ENCODE measurements at places on chromosomes 13 and 19.

- DNase-seq = no peak
Measured at GRCh38 chr13:110316196-110316595, 9.1 kb downstream of the COL4A2 start.

DNA sequence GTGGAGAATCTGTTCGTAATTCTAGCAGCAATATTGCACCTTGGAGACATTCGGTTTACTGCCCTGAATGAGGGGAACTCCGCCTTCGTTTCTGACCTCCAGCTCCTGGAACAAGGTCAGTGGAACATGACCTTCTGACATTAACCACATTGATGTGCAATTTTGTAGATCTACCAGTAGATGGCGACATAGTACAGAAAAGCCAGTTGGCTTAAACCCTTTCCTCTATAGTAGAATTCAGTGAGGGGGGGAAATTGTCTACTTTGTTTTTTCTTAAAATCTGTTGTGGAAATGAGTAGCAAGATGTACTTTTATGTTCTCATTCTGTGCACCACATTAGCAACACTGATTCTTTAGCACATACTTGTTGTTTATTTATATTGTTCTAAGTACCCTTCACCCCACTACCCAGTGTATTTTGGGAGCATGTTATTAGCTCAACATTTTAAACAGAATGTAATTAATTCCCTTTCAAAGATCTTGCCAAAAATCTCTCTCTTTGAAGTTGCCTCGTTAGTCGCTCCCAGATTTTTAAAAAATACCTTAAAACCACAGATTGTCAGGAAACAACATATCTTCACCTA, 332.2 kb downstream of the MYO16 start:
- DNase-seq = peak; percentile 77

DNA sequence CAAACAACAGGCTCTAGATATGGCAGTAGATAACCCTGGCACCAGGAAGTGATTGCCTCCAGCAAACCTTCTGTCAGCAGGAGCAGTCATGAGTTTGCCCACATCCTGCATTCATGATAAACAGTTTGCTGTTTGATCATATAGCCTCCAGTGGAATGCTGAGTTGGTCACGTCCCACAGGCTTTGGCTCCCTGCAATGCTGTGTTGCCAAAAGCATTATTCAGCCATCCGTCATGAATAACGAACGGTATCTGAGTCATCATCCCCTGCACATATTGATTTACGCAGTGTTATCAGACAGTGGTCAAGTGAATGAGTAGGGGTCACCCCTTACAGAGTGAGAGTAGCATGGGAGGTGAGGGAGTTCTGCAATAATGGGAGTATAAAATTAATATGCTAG, 21.9 kb upstream of the ZNF432 start:
- no peak for DNase-seq

- no peak for DNase-seq
Measured at GRCh38 chr19:971795-972194, 12.3 kb upstream of the WDR18 start.

GRCh38 chr19:19742773-19743172, 9.9 kb upstream of the ZNF14 start:
- DNase-seq = no peak

GRCh38 chr19:10682397-10683063, 18.7 kb upstream of the QTRT1 start:
- no peak for DNase-seq

- peak; percentile 26 for DNase-seq
Measured at GRCh38 chr13:96822895-96823294, 171.4 kb downstream of the OXGR1 start.

DNA sequence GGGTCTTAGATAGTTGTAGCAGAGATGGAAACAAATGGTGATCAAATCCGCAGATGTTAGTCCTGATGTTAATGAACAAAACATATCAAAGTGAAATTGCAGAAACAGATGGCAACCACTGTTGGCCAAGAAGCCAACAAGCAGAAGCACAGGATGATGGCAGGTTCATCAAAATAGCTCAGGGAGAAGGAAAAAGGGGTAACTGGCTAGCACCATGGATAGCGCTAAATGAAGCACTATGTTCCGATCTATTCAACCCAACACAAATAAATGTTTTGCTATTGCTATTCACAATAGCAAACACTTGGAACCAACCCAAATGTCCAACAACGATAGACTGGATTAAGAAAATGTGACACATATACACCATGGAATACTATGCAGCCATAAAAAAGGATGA, 413.7 kb downstream of the FGF14 start:
- peak; percentile 0 for DNase-seq

DNA sequence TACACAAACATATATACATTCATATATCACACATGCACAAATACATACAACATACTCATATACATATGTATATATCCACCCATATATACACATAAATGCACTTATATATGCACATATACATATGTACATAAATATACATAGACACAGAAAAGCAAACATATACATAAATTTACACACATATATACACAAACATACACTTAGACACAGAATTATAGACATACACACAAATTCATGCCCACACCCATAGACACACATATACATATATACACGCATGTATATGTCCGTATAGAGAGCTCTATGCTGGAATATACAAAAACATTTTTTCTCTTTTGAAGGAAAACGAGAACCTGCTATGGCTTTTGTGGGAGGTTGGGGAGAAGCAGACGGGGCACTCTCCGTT, 20.6 kb downstream of the PNMA8A start:
- DNase-seq = no peak

DNA sequence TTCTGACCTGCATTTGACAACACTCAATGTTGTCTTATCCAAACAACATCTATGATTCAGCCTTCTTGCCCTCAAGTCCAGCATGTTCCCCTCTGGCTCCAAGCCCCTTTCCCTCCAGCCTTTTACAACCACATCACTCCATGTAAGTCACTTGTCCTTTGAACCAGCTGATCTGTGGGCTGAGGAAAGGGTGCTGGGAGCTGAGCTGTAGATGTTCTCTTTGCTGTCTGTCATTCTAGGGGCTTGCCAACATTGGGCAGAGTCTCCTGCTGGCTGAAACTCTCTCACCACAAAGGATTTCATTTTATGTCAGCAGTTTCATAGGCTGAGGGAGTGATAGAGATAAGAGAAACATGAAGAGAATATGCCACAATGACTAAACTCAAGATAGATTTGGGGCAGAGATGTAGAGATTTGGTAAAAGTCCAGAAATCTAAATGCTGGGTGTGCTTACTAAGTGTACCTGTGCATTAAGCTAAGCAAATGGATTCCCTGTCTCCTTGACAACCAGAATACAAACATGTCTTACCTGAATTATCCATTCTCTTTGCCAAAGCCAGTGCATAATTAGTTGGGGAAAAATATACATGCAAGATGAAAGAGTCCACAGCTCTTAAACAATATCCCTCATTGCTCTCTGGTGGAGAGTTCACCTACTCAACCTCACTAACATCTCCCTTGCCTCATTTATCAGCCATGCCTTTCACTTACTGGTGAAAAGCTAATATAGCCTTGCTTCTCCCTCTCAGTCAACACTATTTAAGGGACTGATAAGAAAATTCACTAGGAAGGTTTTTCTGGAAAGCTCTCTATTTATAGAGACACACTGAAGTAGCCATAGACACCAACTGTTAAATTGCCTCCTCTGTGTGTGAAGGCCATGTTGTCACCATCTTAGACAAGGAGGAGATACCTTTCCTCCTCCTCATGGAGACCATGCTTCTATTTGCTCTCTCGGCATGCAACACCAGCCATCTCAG, 175.5 kb upstream of the SERP2 start:
- peak; percentile 70 for DNase-seq

DNA sequence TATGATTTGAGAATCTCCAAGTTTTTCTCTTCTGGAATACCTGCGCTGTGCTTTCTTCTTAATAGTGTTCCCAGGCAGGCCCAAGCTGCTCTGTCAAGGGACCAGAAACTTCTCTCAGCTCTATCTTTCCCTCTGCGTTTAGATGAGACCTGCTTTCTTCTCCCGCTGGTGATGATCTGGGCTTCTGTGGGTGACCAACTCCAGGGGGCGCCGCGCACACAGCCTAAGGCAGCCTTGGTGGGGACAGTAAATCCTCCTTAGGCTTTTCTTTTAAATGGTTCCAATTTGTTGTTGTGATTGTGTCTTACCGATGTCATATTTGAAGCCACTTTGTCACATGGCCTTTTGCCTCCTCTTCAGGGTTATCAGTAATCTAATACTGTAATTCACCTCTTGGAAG, 439.4 kb upstream of the KLF12 start:
- peak; percentile 25 for DNase-seq

DNA sequence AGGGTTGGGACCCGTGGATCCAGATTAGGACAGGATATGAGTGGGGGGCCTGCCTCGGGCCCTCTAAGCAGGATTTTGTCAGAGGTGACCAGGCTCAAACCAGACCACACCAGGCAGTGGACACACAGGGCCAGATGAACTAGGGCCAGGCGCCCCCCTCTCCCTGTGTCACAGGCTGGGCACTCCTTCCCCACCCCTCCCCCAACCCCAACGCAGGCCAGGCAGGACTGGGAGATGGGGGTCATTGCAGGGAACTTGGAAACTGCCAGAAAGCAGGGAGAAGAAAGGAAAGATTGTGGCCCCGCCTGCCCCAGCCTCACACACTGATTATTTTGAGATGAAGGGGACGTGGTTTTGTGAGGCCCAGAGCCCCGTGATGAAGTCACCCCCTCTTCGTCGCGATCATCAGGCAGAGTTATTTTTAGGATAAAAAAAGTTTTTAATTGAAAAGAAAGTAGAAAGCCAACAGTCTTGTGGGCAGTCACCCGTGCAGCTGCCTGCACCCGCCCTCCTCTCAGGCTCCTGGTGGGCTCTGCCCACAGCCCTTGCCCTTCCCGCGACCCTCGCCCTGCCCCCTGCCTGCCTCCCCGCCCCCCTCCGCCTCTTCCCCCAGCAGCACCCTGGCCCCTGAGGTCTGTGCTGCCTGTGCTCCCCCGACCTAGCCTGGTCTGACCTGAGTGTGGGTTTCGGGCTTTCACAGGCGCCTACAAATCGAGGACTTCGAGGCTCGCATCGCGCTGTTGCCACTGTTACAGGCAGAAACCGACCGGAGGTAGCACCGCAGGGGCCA, 1.9 kb upstream of the YJEFN3 start:
- peak; percentile 46 for DNase-seq

DNA sequence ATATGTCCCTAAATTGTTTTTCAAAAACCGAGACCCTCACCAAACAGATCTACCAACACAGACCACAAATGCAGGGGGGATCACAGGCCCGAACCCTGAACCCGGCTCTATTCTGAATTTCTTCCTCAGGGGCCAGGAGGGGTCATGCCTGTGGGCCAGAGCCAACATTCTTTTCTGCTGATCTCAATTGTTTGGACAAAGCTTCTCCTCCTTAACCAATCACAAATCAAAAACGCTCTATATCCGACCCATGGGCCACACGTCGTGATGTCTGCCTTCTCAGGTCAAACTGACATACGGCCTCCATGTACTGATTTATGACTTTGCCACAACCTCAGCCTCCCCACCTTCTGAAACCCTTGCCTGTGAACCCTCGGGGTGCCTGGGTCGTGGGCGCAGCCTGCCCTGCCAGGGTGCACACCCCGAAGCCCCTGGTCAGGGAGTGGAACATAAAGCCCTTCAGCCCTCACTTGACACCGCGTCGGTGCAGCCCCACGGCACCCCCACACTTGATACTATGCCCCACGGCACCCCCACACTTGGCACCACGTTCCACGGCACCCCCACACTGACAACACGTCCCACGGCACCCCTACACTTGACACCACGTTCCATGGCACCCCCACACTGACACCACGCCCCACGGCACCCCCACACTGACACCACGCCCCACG, 58.4 kb upstream of the C13orf46 start:
- no peak for DNase-seq

GRCh38 chr13:41302743-41303142, 8.3 kb upstream of the NAA16 start:
- DNase-seq = no peak

- DNase-seq = no peak
Measured at GRCh38 chr13:30810261-30810701, 74.9 kb downstream of the ALOX5AP start.

Measured in hematopoietic multipotent progenitor cell treated with erythropoietin and hydrocortisone succinate and interleukin-3 and kit ligand, for 4 days (in vitro differentiated cells).